Right hindlimb (tissue), 1 donor: ENCODE measurements at places on chromosomes 2 and 18.

DNA sequence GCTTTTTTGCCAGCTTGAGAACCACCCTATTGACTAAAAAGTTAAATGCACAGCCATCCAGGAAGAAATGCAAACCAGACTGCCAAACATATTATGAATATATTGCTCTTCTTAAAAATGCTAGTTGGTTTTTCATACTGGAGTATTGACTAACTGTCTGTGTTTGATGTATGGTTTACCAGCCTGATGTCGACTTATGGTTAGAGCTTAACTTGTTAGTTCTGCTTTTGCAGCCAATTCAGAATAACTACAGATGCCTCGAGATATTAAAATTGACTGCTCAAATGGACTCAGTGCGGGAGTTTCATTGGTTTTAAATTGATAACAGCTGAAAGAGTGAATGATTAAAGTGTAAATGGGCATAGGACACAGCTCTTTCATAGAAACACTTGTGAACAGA lies 369.8 kb downstream of the ARHGAP15 start:
- DNase-seq = no peak

DNA sequence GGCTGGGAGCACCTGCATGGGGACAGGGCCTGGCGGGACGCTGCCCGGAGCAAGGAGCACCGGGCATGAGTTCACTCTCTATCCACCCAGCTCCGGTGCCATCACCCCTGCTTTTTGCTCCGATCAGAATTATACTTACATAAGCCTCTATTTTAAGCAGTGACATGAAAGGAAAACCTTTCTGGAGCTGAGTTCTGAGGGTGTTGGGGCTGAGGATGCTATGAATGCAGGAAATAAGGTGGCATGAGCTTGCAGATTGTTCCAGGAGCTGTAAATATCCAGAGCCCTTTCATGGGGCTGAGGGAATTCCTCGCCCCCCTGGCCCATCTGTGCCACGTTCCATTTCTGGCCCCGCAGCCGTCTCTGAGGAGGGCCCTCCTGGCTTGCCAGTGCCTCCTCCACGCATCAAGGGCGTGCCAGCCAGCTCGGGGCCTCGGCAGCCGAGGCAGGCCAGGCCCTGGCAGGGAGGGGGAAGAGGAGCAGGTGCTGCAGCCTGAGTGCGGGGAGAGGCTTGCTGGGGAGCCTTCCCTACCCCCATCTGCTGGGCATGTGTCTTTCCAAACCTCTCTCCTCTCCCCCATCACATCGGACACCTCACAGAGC lies 91.7 kb upstream of the MCFD2 start:
- DNase-seq = no peak

GRCh38 chr2:173229086-173229485 lies 125.6 kb upstream of the CDCA7 start:
- DNase-seq = no peak

GRCh38 chr2:149507974-149508373 lies 79.6 kb downstream of the MMADHC start:
- no peak for DNase-seq

- no peak for DNase-seq
These were observed 582.1 kb downstream of the ZEB2 start for GRCh38 chr2:143937723-143938350.

DNA sequence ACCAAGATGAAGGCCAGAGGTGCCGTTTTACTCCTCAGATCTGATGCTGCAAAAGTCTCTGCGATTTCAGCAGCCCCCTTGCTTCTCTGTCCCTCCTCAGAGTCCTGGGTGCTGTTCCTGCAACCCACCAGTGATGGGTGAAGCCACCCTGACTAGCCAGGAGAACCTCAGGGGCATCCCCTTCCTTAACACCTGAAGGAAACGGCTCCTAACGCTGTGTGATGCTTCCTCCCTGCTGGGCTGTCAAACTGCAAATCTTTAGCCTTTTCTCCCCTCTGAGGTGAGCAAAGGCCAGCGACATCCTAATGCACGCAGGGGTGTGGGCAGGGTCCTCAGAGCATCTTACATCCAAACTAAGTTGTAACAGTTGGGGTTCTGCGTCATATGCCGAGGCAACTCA lies 24.8 kb downstream of the CHST10 start:
- no peak for DNase-seq
